ENCODE measurements at places on chromosomes 12 and 14.
A peak's percentile ranks its signal among the peaks of the same experiment; 100 is the strongest.

DNA sequence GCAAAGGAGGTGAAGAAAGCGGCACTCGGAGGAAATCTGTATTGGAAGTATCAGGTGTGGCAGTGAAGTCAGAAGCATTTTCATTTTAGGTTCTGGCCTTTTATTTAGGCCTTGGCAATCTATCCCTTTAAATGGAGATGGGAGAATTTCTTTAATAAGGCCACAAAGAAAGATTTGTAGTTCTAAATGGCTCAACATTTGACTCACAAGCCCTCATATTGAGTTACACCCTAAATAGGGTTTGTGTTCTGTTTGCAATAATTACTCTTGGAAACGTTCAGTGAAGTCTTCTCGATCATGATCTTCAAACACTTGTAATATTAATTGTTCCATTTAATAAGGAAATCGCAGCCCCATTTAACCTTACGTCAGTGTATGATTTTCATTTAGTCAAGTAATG, 25.3 kb upstream of the TMEM260 start:
- no peak for DNase-seq

GRCh38 chr14:33342299-33342974, 403.8 kb downstream of the NPAS3 start:
- DNase-seq = no peak

DNA sequence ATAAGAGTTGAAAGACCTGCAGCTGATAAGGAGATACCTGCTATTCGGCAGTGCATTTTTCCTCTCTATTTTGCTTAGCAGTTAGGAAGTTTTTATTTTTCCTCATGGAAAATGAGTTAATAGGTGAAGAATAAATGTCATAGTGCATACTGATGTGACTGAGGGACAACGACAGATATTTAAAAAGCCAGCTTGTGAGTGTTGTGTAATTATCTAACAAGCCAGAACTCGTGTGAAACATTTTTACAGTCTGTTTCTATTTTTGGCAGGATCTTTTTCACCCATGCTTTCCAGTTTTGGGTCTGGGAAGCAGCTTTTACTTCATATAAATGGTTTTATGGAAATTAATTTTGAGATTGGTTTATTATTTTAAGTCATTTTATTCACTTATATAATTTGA, 2.9 kb downstream of the FBXO34 start:
- DNase-seq = no peak

DNA sequence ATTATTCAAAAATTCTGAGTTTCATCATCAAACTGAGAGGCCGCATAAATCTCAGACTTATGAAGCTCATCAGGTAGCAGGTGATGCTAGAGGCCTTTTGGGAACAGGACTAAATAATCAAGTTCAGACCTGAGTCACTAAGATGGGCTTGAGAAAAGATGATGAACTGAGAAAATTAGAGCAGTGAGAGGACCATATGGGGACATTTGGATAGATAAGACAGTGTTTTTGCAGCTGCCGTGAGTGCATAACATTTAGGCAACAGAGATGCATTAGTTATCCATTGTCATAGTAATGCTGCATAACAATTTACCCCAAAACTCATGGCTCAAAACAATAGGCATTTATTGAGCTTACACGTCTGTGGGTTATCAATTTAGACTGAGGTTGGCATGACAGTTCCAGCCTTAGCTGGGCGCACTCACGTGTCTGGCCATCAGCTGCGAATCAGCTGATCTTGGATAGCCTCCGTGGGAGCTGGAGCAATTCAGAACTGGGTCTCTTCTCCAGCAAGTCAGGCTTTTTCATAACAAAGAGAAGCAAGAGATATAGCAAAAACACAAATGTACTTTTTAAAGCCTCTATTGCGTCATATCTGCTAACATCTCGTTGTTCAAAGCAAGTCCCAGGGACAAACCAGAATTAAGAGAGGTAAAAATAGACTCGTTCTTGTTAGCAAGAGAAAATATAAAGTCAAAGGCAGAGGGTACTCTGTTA, 72.8 kb downstream of the CAPZA3 start:
- DNase-seq = no peak

DNA sequence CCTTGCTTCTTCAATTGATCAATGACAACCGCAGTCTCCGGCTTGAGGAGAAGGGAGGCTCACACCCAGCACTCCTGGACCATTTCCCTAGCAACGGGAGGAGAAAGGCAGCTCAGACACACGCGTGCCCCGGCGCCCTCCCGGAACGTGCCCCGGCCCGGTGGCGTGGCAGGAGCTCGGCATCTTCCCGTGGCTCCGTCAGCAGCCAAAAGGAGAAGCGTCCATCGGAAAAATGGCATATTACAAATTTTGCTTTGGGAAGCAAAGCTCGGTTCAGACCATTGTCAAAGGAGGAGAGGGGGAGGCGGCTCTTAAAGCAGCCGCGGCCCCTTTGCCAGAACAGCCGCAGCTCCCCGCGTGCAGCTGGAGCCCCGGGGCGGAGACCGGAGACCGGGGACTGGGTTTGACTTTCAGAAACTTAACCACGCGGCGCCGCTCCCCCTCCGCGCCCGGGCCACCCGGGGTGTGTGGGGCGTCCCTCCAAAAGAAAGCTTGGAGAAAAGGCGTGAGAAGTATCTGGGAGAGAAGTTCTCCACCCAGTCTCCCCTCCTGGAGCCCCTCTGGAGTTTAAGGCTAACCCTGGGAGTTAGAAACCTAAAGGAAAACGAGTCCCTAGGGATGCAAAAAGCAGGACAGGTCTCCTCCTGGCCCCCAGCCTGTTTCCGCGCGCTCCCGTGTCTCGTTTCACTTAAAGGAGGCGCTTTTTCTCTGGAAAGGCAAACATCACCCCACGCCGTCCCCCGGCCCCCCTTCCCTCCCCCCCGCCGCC, 545 bp downstream of the PPFIA2 start:
- peak; percentile 64 for DNase-seq

Data from cerebellum (tissue), 4 donors.